ENCODE measurements at places on chromosomes 12 and 14.

GRCh38 chr14:77322250-77322902 lies 1.5 kb downstream of the GSTZ1 start:
- no peak for DNase-seq

DNA sequence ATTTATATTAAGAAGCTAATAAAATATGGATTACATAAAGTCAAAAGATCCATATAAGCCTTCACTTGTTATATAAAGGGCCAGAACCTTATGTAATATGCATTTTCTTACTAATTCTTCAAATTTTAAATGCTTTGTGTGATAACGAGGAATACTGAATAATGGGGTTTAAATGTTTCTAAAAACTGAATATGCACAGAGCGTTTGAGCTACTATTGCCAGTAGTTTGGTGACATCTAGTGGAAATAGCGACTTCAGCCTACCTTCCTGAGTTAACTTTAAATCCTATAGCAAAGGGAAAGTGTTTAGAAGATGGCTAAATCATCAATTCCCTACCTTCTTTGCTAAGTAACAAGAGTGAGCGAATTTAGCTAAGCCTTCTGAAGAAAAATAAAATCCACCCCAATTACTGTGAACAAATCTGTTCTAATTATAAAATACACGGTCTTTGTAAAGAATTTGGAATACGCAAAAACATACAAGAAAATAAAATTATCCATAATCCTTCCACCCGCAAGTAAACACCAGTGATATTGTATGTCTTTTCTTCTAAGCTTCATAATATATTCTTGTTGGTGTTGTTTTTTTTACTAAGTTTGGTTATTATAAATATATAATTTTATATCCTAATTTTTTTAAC lies 115.5 kb upstream of the G2E3 start:
- no peak for DNase-seq

GRCh38 chr14:54866588-54866987 lies 36.0 kb downstream of the GCH1 start:
- no peak for DNase-seq

GRCh38 chr12:14313379-14314138 lies 51.9 kb upstream of the ATF7IP start:
- no peak for DNase-seq

DNA sequence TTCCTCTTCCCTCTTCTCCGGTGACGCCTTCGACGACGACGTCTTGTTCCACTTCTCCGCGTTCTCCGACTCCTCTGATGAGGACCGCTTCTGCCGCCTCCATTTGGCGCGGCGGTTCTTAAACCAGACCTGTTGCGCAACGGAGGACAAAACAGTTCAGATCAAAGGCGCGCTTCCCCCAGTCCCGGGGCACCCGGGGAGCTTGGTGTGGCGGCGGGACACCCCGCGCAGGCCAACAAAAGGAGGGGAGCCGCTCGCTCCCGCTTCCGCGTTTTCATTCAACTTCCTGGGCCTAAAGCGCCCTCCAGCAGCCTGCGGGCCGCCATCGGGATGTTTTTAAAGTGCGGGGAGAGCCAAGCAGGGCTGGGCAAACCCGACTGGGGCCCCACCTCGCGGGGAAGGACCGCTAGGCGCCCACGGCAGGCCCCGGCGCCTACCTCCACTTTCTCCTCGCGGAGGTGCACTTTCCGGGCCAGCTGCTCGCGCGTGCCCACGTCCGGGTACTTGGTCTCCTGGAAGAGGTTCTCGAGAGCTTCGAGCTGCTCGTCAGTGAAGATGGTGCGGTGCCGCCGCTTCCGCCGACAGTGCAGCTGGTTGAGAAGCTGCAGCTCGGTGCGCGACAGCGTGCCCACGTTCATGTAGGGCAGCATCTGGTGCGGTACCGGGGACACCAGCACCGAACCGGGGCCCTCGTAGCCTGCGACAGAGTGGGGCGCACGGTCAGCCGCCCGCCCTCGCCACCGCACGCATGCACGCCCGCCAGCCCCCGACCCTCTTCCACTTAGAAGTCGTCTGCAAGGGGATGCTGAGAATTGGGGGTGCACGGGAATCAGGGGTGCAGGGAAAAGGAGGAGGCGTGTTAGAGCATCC lies 1.2 kb downstream of the GSC start:
- no peak for DNase-seq

GRCh38 chr12:74538491-74539258 lies 1.0 kb downstream of the ATXN7L3B start:
- peak; percentile 19 for DNase-seq

DNA sequence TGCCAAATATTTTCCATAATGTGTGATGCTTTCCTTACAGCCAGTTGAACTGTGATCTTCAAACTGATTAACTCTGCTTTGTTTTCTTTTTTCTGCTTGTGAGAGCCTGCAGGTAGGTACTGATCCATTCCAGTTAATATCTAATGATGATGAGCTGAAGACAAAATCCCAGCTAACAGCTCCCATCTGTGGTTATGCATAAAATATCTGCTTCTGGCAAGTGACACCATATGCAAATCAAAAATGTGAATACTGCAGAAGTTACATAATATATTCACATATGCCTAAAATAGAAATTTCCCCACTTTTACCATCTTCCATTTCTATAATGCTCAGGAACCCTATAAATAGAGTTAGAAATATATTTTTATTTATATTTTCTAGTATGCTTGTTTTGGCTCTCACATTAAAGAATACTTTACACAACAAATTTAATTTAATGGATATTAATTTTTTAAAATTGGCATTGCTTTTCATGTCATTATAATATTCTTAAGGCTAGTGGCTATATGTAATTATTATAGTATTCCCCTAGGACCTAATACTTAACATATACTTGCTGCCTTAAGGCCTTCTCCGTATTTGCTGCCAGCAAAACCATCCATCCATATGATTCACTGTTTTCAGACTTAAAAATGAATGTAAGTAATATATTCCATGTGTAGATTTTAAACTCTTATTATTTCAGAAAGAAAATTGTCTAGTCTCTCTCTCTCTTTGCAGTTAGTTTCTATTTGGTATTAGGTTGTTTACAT lies 83.8 kb downstream of the CCER1 start:
- DNase-seq = no peak

GRCh38 chr14:100098171-100098570 lies 32.9 kb downstream of the EVL start:
- no peak for DNase-seq

DNA sequence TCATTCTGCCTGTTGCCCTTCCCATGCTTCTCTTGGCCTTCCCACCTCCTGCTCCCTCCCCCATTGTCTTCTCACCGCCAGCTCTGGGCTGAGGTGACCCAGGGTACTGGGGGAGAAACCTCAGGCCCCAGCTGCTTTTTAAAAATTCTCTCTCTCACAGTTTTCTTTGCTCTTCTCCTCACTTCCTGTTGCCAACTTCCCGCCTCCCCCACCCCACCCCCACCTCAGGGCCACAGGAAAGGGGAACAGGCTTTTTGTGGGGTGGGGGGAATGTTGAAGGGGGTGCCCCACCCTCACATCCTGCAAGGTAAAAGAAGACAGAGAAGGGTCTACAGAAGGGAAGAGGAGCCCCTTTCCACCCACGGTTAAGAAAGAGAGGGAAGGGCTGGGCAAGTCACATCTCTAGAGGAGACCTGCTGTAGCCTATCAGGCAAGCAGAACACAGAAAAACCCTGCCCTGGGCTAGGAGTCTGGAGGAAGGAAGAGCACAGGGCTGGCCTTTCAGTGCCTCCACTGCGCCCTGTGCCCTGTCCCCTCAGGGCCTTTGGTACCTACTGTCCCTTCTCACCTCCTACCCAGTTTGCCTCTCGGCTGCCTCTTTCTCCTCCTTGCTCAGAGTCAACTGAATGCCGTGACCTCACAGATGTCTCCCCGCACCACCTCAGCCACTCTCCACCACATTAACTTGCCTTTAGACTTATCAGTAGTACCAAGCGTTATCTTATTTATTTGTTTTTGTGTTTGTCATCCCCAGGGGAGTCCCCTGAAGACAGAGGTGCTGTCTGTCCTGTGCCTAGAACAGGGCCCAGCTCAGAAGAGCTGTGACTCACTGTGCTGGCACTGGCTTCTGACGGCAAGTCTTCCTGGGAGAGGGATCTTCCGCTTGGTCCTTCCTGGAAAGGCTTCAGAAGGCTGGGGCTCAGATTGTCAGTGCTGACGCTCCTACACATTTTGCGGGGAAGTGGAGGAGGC lies 1.7 kb downstream of the ARHGAP9 start:
- peak; percentile 37 for DNase-seq

DNA sequence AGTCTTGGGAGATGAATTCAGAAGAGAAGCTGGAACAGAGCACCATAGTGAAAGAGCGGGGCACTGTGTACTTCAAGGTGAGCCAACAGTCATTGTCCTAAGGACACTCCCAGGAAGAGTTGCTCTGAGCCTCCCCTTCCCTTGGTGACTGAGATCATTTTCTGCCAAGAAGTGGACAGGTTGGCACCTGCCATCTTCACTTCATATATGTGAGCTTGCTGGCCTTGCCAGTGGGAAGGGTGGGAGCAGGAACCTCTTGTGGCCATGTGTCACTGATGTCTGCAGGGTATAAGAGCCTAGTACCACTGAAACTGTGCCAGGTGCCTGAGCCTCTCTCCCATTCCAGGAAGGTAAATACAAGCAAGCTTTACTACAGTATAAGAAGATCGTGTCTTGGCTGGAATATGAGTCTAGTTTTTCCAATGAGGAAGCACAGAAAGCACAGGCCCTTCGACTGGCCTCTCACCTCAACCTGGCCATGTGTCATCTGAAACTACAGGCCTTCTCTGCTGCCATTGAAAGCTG lies 5.3 kb downstream of the FKBP4 start:
- no peak for DNase-seq

- no peak for DNase-seq
Measured at GRCh38 chr14:24058951-24059475, 7.2 kb downstream of the CARMIL3 start.

- no peak for DNase-seq
Measured at GRCh38 chr12:56257491-56258067, 605 bp downstream of the ANKRD52 start.

DNA sequence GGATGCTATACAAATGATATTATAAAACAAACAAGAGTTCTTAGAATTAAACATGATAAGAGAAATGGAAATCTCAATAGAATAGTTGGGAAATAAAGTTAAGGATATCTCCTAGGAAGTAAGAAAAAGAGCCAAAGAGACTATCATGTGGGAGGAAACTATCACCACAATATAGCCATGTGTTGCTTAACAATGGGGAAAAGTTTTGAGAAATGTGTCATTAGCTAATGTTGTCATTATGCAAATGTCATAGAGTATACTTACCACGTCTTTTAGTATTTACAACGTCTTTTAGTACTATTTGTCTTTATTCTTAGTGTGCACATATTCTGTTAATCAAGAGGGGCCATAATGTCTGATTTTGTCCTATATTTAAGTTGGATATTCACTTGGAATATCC lies 58.7 kb downstream of the ZNF641 start:
- DNase-seq = no peak

- DNase-seq = no peak
Measured at GRCh38 chr12:81249976-81250375, 172.1 kb downstream of the ACSS3 start.

- DNase-seq = no peak
Measured at GRCh38 chr12:44375694-44376093, 500.4 kb downstream of the NELL2 start.

DNA sequence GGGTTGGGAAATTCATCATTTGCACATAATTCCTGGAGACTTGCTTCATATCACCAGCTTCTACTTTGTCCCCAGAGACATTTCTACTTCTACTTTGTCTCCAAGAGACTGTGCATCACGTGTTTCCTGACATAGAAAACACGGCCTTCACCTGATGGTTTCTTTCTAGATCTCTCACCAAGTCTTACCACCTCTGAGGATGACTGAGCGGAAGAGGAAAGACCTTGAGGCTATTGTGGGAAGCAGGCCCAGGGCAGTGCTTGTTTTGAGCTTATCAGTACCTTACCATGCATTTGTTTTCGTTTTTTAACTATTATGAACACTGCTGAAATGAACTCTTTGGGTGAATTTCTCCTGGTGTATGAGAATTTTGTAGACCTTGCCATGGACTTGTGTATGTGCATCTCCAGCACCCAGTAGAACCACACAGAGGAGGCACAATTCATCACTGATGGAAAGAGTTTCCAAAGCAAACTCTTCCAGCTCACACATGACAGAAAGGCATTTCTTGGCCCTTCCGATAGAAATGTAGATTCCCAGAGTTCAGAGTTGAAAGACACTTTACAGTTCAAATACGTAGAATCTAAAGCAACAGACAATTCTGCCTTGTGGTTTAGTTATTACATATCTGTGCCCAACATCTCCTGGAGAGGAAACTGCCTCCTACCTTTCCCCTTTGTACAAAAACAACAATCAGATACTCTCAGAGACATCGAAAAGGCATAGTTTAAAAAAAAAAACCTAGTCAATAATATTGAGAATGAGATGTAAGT lies 434.7 kb downstream of the FUT8 start:
- DNase-seq = peak; percentile 34

GRCh38 chr12:98532687-98533304 lies 17.4 kb downstream of the TMPO start:
- DNase-seq = no peak

DNA sequence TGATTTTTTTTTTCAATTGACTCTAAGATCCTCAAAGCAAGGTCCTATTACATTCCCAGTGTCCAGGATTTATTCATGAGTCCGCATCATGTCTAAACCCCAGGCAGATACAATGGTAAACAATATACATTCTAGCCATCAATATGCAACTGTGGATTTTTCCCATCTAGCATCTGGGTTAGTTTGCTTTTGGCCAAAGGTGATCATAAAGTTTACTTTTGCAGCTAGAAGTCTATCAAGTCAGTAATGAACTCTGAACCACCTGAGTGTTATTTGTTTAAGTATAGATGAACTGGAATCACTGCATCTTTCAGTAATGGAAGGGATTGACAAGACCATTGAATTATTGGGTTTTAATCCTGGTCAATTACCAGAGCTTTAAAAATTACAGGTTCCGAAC lies 80.8 kb downstream of the STON2 start:
- DNase-seq = no peak

GRCh38 chr12:33795536-33795935 lies 226.8 kb upstream of the ALG10 start:
- no peak for DNase-seq

DNA sequence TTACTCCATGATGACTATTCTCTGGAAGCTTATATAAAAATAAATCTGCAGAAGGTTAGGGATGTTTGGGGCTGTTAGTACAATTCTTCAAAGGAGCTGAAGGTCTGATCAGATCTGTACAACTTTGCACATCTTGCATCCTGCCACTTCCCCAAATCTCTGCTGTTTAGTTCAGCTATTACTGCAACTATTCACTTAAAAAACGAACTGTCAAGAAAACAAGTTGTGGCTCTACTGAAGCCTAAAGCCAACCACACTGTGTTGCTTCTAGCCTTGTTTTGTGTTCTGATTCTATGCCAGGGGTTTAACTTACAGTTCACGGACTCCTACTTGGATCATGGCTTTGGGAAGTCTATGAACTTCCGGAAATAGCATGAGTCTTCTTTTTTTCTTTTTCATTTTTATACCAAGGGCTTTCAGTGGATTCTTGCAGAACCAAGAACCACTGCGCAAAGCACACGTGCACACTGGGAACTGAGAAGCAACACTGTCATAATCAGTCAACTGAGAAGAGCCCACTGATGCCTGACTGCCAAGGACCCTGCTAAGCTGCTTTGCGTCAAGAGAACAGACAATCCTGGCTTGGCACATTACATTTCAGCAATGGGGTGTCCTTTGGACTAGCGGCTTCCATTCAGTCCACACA lies 66.3 kb upstream of the EEA1 start:
- DNase-seq = no peak
